NB4 (cell line): ENCODE measurements at places on chromosomes 6 and 20.

GRCh38 chr6:70180183-70180900 lies 122.5 kb downstream of the COL9A1 start:
- DNase-seq, result no peak

GRCh38 chr20:49823152-49823847 lies 10.7 kb downstream of the SLC9A8 start:
- DNase-seq, result no peak

GRCh38 chr6:148440877-148441453 lies 98.3 kb downstream of the SASH1 start:
- no peak for DNase-seq

GRCh38 chr6:30136570-30137286 lies 788 bp downstream of the TRIM40 start:
- DNase-seq, result peak; percentile 23

GRCh38 chr20:46898423-46898822 lies 3.8 kb downstream of the EYA2 start:
- no peak for DNase-seq

GRCh38 chr6:48086187-48086586 lies 24.8 kb downstream of the PTCHD4 start:
- no peak for DNase-seq

- no peak for DNase-seq
Observed at GRCh38 chr20:1479831-1480595, 11.2 kb downstream of the SIRPB2 start.

GRCh38 chr6:157537556-157537955 lies 156.6 kb downstream of the ZDHHC14 start:
- no peak for DNase-seq

DNA sequence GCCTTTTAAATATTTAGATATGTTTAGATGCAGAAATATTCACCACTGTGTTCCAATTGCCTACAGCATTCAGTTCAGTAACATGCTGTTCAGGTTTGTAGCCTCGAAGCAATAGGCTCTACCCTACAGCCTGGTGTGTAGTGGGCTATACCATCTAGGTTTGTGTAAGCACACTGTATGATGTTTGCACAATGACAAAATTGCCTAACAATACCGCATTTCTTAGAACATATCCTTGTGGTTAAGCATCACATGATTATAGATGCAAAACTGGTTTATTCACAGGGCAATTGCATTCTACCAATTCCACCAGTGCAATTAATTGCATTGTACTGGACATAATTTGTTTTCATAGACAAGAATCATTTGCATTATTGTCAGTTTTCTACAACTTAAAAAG lies 7.9 kb upstream of the SLC22A16 start:
- DNase-seq, result peak; percentile 97

- DNase-seq, result no peak
Observed at GRCh38 chr6:12538881-12539357, 177.6 kb upstream of the PHACTR1 start.

GRCh38 chr6:41051873-41052272 lies 1.1 kb upstream of the APOBEC2 start:
- peak; percentile 66 for DNase-seq

- DNase-seq, result peak; percentile 68
Observed at GRCh38 chr6:38012573-38012972, 193.0 kb downstream of the ZFAND3 start.

GRCh38 chr6:116359131-116359530 lies 11.6 kb upstream of the DSE start:
- no peak for DNase-seq

DNA sequence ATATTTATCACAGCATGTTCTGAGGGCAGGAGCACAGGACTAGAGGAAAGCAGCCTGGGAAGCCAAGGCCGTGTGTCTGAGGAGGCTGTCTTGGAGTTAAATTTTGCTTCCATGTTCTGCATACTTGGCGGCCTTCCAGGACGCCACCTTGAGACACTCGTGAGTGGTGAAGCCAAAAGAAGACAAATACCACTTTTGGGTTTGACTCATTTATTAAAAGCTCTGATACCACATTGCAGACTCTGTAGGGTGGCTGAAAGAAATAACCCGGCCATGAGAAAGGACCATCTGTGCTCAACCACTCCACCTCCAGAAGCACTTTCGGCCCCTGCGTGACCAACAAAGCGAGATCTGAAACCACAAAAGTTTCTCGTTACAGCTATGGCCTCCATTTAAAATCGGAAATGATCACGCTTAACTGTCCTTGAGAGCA lies 120.0 kb downstream of the TMEM242 start:
- DNase-seq, result no peak

DNA sequence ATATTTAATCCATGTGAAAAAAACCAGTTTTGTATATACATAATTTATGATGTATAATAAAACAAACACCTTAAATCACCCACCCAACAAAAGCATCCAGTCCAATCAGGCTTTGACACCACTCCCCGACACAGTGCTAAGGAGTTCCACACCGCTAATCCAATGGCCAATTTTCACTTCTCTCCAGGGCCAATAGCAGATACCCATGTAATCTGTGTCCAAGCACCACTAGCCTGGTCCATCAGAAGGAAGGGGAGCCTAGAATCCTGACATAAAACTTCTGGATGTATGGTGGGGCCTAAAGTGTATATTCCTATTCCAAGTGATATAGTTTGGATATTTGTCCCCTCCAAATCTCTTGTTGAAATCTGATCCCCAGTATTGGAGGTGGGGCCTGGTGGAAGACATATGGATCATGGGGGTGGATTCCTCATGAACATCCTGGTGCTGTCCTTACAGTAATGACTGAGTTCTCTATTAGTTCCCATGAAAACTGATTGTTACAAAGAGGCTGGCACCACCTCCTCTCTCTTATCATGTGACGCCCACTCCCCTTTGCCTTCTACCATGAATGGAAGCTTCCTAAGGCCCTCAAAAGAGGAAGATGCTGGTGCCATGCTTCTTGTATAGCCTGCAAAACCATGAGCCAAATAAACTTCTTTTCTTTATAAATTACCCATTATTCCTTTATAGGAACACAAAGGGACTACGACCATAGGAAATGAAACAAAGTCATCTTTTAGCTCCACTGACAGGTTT lies 20.8 kb downstream of the RALGAPA2 start:
- peak; percentile 72 for DNase-seq

DNA sequence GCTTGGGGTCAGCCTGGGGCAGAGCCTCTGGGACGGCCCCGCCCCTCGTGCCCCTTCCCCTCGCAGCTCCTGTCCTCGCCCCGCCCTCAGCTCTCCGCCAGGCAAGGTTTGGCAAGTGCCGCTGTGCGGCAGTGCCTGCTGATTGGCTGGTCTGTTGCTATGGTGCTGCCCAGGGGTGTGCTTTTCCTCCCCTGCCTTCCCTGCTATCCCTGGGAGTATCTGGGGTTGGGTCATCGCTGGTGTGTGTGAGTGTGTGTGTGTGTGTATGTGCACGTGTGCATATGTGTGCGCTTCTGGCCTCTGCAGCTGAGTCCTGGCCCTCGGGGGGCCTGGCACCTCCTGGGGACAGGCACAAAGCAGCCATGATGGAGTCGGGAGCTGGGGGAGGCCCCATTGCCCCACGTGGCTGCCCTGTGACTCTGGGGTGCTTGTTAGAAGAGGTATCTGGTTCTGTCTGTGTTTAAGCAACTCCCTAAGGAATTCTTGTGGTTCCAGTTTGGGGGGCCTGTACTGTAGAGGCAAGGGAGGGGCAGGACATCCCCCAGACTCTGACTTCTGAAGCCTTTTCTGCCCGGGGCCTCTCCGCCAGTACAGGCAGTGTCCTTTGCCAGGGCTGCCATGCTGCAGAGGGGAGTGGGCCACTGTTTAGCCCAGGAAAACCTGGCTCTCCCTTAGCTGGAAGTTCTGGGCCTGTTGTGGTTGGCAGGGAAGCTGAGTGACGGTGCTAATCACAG lies 6.9 kb downstream of the RTEL1 start:
- DNase-seq, result no peak

DNA sequence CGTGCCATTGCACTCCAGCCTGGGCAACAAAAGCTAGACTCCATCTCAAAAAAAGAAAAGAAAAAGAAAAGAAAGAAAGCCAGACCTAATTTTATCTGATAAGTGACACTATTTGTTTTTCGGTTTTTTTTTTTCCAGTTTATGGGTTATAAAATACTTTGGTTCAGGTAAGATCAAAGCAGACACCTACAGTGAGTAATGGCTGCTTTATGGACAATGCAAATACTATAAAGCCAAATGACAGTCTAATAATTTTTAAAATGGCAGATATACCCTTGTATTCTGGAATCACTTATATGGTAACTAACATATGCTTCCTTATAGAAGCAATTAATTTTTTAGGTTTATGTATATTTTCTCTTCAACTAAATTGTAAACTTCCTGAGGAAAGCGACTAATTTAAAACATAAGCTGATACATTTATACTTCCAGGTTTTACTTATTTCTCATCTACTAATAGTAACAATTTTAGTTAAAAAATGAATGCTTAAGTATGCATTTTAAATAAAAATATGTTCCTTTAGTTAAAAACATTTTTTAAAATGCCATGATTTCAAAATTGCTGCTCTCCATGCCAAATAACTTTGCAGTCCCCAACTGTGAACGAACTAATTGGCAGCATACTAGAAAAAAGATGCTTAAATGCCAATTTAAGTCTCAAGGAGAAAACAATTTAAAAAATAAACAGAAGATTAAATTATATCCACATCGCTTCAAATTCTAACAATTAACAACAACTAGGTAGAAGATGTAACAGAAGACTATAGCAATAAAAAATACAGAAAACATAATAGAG lies 38.5 kb downstream of the KIAA0319 start:
- DNase-seq, result no peak

GRCh38 chr20:58312836-58313235 lies 3.3 kb downstream of the RAB22A start:
- no peak for DNase-seq

- no peak for DNase-seq
Observed at GRCh38 chr20:16388731-16389130, 184.5 kb downstream of the KIF16B start.

GRCh38 chr6:147299035-147299434 lies 94.8 kb downstream of the STXBP5 start:
- no peak for DNase-seq

- DNase-seq, result no peak
Observed at GRCh38 chr6:144652292-144652891, 367.3 kb downstream of the UTRN start.

GRCh38 chr6:116461932-116462885 lies 1.0 kb downstream of the CALHM6 start:
- peak; percentile 45 for DNase-seq

DNA sequence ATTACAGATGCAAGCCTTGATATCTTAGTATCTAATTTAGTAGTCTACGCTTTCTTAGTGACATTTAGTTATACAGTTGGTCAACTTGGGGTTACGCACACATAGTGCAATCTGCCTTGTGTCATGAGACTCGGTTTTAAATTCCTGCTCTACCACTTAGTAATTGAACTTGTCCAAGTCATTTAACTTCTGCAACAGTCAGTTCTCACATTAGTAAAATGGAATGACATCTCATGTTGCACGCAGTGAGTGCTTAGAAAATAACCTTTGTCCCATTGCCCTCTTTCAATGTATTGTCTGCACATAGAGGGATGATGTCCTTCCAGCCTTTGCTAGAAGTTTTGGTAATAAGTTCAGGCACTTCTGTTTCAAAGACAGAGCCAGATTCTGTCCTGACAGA lies 48.6 kb downstream of the TMEM170B start:
- DNase-seq, result no peak

GRCh38 chr6:110355022-110355421 lies 3.1 kb downstream of the METTL24 start:
- DNase-seq, result no peak

- DNase-seq, result no peak
Observed at GRCh38 chr20:18721551-18722115, 92.0 kb upstream of the SCP2D1 start.

DNA sequence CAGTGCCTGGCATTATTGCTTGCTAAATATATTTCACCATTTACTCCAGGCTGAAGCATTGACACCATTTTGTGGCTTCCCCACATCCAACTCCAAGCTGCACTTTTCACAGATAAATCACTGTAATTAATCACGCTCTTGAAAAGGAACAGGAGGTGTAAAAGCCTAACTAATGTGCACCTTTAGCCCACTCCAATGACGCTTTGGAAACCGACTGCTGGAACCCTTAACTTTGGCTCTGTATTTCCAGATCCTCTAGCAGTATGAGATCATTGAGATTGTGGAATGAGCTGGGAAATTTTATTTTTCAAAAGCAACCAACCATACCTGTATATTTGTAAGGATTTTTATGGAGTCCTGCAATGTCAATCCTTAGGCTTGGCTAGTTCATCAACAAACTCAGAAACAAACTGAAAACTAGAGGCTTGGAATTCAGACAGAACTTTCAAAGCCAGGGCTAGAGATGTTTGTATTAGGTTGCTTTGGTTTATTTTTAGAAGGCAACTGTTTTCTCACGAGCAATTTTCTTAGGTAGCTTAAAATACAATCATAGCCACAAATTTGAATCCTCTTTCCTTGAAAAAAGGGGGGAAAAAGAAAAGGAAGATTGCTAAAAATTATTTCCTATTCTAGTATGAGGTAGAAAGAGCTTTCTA lies 52.8 kb upstream of the UTRN start:
- DNase-seq, result no peak

DNA sequence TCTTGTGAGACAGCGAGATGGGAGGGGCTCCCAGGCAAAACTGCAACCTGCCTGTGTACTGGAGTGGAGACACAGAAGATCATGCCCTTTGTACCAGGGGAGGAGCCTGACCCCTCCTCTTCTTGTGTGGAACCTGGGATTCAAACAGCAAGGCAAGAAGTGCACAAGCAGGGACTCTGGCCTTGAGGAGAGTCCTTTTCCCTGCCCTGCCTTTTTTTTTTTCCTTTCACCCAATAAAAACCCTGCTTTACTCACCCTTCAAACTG lies 251.8 kb upstream of the OPRM1 start:
- DNase-seq, result no peak

DNA sequence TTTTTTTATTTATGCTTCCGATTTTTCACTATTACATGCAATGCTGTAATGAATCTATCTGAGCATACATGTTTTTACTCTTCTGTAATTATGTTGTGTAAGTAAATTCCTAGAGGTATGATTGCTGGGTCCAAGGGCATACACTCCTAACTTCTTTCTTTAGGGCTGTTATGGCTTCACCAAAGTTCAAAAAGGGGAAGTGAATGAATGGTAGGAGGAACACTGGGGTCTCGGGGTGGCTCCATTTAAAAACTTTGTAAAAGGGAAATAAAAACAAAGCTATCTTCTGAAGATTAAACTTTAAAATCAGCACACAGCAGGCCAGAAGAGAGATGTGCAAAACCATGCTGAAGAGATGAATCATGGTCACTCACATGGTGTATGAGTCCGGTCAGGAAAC lies 289.1 kb upstream of the SUPT3H start:
- peak; percentile 76 for DNase-seq

DNA sequence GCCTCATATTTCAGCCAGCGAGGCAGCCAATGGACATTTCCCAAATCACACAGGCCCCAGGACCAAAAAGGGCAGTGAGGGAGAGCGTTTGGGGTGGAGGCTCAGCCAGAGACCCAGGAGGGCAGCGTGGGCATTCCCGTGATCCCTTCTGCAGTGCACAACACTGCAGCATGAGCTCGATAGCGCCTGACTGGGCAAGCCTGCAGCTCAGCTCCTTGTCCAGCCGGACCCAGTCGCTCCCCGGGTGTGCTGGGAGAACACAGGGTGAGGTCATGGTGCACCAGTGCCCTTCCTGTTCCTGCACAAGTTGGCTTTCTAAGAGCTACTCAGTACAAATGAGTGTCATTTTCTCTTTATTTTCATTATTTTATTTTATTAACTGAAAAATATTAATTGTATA lies 5.9 kb downstream of the TTLL2 start:
- no peak for DNase-seq

GRCh38 chr6:54980511-54981275 lies 134.1 kb downstream of the FAM83B start:
- DNase-seq, result no peak

GRCh38 chr6:84685983-84686584 lies 78.3 kb downstream of the TBX18 start:
- DNase-seq, result peak; percentile 54
